Occipital lobe (tissue), 3 donors: ENCODE measurements at places on chromosomes 4 and X.

DNA sequence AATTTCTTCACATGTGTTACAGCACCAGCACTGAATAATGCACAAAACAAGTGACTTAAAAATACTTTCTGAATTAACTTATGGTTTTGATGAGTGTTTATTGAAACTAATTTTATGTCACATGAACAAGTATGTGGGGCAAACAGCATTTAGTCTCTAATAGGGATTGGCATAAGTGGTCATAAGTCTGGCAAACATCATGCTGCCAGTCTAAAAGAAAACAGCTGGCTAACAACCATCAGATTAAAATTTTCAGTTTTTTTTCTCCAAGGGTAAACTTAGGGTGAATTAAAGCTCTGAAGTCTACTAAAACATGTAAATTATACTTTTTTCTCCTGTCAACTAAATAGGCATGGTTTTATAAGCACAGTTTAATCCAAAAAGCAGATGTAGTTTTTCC is 1014.2 kb downstream of the FAT4 start:
- DNase-seq = no peak

DNA sequence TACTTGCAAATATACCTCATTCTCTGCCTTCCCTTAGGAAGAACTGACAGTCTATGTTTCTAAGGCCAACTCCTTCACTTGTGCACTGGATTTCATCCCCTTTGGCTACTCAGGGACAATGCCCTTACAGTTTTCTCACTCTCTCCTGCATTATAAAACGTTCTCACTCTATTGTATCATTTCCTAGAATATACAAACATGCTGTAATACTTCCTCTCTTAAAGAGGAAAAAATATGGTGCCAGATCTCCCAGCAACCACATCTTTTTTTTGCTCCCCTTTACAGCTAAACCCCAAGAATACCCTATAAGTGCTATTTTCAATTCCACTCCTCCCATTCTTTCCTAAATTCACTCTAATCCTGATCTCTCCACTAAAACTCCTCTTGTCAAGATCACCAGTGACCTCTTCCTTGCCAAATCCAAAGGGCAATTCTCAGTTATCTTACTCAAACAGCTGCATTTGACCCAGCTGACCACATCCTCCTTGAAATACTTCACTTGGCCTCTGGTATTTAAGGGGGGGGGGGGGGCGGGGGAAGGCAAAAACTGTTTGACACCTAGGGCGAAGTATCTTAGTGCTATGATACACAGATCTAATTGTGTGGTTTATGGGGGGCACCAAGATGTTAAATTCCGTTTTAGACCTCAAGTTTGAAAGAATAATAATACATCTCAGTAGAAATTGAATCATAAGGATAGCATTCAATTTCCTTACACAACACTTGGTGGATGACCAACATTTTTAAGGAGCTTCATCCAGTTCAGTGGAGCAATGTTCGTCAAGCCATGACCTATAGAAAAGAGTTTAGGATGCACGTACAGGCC is 1.6 kb downstream of the RCHY1 start:
- no peak for DNase-seq

GRCh38 chr4:166144607-166145006 is 271.6 kb downstream of the TLL1 start:
- DNase-seq = no peak

- DNase-seq = no peak
These were observed 335.4 kb upstream of the TEX13C start for GRCh38 chrX:124984140-124984813.

GRCh38 chr4:152169683-152170082 is 366.2 kb downstream of the FBXW7 start:
- no peak for DNase-seq

GRCh38 chrX:103066606-103067005 is 2.6 kb upstream of the BEX1 start:
- DNase-seq = no peak

DNA sequence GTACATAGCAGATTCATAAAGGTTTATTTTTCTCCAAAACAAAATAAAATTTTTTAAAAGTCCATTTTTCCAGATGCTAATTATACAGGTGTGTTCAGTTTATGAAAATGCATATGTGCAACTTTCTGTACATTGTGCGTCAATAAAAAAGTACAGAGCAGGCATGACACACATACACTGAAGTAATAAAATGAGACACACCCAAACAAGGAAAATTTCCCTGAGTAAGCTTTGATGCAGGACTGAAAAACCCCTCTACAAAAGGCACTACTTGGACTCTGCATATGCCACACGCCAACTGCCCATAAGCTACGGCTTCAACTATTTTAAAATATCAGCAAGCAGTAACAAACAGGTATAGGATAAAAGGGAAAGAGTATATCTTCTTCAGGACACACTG is 13.8 kb downstream of the ARAP2 start:
- no peak for DNase-seq
